Tibial nerve (tissue), 4 donors: ENCODE measurements at places on chromosomes 7 and 10. TPM values are rescaled to one million over a fixed set of nuclear protein-coding genes. Genes with fewer than 3 reads are reported as not detected.

The CCDC7 gene
- total RNA-seq, result 97.0 TPM

The CALML3 gene
- not detected for total RNA-seq

The AGR3 gene
- not detected for total RNA-seq

The POLR2J gene
- total RNA-seq, result 18.0 TPM

The ANKRD7 gene
- total RNA-seq, result not detected

The LRRC72 gene
- not detected for total RNA-seq

DNA sequence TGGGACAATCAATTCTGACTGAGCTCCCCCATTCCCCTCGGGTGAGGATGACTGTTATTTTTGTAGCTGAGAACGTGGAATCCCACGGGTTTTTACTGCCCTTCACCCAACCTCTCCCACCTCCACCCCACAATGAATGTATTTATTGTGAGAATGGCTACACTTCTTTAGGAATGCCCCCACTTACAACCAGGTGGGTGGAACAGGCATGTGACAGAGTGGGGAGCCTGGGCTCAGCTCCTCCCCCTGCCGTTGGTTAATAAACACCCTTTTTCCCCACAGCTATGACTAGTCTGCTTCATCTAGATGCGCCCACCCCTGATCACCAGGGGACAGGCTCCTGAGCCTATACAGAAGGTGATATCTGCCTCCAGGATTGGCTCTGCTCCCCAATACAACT, 2.0 kb downstream of the MRPL43 start:
- no peak for DNase-seq

DNA sequence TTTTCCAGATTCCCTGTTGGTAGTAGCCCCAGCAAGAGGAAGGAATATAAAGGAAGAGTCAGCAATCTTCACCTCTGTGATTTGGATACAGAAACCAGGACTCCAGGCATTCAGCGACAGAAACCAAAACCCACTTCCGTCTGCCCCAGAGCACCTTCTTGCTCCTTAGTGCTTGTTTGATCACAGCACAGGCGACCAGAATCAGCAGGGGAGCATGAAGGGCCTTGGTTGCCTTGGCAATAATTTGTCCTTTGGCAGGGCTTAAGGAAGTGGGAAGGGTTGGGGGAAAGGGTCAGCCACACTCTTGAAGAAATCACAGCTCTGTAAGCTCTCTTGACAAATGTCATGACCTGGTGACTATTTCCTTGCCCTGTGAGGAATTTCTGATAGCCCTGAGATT, 379.6 kb downstream of the OTUD1 start:
- no peak for DNase-seq

DNA sequence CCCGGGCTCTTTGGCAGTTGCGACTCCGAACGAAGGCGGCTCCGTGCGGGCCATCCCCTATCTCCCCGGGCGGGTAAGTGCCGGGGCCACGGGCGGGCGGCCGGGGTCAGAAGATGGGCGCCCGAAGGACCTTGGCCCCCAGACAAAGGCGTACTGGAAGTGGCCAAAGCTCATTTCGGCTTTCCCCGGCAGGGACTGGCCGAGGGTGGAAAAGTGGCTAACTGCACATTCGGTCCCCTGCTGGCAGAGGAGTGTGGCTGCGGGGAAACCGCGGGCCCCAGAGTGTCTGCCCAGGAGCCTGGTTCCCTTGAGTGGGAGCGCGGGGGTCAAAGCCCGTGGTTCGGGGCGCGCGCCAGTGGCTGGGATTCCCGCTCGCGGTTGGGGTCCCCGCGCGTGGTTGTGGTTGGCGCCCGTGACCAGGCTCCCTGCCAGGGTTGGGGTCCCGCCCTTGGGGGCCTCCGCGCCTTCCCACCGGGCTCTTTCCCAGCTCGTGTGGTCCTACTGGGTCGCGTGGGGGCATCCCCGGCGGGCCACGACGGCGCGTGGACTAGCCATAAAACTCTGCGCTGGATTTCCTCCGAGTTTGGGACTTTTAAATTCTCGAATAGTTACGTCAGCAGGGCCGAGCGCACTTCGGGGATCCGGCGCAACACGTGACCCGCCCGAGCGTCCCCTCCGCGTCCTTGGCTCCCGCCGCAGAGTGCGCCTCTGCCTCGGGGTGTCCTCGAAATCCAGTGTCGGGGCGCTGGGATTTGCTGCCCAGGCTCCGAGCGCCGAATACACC, 124.4 kb downstream of the TACC2 start:
- peak; percentile 65 for DNase-seq

GRCh38 chr7:107579885-107580715, at the start of gene BCAP29:
BCAP29 (plus strand) TSS chr7:107580246; CDS start chr7:107580773, 527 bp downstream.
- peak; percentile 49 for DNase-seq

DNA sequence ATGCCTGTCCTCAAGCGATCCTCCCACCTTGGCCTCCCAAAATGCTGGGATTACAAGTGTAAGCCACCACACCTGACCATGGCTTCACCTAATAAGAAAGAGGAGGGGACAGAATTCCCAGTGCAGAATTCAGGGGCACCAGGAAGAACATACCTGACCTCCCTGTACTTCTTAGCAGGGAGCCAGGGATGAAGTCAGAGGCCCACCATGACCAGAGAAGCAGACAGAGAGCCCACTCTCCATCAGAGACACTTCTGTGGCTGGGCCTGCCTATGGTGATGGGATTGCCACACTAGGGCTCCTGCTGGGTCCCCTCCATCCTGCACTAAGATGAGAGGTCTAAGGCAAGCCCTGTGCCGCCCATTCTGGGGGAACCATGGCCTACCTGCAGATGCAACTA, 157.4 kb upstream of the LYZL2 start:
- DNase-seq, result no peak

DNA sequence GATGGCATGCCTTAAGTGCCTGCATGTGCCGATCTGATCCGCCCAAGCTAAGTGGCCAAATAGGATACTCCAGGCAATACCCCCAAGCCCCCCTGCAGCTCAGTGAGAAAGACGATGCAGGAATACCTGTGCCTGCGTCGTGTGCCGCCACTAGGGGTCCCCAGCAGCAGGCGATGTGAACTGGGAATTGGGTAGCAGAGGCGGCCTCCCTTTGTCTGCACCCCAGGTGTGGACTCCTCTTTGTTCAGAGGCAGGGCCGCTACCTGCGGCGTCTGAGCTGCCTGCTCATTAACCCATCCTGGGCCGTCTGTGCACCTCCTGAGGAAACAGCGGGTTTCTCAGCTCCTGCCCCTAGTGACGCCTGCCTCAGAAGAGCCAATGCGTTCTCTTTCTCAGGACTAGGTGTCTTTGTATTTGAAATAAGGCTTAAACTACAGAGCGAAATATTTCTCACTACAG, 4.8 kb upstream of the CHN2 start:
- DNase-seq, result peak; percentile 51

- no peak for DNase-seq
Observed at GRCh38 chr10:11018855-11019631, 1.4 kb downstream of the CELF2 start.

- DNase-seq, result no peak
Observed at GRCh38 chr7:105016709-105017656, 3.0 kb downstream of the KMT2E start.

DNA sequence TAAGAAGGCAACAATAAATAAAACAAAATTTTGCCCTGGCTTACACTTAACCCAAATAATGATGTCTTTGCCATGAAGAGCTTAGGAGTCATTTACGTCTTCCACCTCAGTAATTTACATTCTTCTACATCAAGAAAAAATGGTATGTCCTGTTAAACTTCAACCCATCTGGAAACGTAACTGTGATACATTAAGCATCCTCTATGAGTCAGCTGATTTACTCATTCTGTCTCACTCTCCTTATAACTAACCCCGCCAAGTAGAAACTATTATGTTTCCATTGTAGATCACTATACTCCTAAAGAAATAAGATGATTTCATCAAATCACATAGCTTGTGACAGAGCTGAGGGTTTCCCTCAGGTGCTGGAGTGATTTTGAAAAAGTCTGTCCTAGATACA, 330.7 kb downstream of the CDC14C start:
- no peak for DNase-seq

- no peak for DNase-seq
Observed at GRCh38 chr7:50329775-50330174, 25.3 kb downstream of the IKZF1 start.

- DNase-seq, result peak; percentile 2
Observed at GRCh38 chr10:46223626-46224413, 63.0 kb upstream of the ANTXRL start.

DNA sequence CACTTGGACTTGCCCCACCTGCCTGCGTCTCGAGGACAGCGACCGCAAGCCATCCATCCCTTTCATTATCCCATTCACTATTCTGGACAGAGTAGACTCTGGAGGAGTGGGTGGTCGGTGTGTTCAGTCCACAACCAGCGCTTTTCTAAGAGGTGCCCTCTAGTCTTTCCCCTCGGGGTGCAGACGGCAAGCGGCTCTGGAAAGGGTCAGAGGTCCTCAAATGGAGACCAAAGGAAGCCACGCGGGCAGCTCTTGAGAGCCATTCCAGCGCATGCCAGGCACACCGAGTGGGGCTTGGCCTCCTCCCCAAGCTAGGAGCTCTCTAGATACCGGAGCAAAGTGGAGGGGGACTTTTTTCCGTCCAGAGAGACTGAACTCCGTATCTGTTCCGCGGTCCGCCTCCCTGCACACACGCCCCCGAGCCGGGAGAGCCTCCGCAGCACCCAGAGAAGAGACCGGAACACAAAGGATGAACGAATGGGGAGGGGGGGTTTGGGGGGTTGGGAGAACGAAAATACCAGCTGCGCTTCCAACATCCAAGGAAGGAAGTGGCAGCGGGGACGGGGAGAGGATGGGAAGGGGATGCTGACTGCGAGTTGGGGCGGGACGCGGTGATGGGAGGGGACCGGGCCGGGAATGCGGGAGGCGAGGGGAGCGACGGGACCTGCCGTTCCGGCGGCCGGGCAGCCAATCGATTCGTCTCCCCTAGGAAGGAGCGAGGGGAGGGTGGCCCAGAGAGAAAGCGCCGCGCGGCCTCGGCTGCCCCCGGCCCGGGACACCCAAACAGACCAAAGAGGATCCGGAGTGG, 515 bp downstream of the GSDME start:
- no peak for DNase-seq

GRCh38 chr7:91264924-91265681, 870 bp downstream of the FZD1 start:
- DNase-seq, result peak; percentile 17

- no peak for DNase-seq
Observed at GRCh38 chr10:112434988-112435619, 11.6 kb downstream of the ZDHHC6 start.
